Activated T-cell treated with anti-CD3 and anti-CD28 coated beads, Interleukin-2, amount 50 U/mL, for 4 hours (primary cell): ENCODE measurements at places on chromosomes 5 and 9.

DNA sequence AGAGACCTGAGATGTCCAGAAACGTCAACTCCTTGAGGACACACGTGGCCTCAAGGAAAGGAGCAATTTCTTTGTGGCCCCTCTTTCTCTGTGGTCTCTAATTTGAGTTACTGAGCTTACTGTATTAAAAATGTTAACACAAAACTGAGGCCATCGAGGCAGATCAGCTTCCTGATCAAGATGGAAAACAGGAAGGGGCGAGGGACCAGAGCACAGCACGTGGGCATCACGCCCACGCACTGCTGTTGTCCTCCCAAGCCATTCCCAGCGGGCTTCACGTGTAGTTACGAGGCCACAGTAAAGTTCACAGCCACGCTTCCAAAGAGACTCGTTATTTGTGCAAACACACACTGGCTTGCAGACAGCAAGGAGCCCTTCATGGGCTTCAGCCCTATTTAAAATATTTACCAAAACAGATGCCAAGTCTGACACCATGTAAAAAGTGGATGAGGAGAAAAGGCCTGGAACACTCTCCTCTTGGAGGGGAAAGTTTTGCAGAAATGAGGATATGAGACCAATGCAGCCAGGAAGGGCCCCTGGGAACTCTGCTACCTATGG is 149.5 kb downstream of the ROR2 start:
- no peak for DNase-seq

GRCh38 chr5:54520940-54521339 is 3.4 kb downstream of the SNX18 start:
- DNase-seq: no peak

GRCh38 chr9:9283159-9283986 is 1329.4 kb downstream of the PTPRD start:
- DNase-seq: no peak

- DNase-seq: no peak
These were observed 20.3 kb upstream of the RNF180 start for GRCh38 chr5:64145216-64145895.

DNA sequence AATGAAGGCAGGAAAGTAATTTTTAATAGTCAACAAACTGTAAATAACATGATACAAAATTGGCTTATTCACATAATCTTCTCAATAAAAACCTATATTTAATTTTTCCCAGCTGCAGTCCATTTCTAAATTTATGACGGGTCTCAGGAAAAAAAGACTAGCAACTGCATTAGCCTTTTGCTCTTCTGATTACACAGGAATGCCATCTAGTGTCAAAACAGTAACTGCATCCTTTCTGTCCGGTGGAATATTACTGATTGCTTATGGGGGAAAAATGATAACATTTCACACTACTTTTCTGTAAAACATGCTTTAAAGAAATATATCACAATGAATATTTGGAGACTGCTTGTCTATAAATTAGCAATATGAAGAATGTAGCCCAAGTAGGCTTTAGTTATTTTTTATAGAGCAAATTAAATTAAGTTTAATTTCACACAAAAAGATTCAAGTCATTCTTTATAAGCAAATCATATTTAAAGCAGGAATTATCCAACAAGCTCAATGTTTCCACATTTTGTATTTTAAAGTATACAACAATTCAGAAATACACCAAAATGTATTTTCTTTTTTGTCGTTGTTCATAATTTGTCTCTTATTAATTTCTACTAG is 534.7 kb downstream of the CDH10 start:
- DNase-seq: no peak

- no peak for DNase-seq
These were observed 42.8 kb upstream of the RAD23B start for GRCh38 chr9:107240260-107240659.

DNA sequence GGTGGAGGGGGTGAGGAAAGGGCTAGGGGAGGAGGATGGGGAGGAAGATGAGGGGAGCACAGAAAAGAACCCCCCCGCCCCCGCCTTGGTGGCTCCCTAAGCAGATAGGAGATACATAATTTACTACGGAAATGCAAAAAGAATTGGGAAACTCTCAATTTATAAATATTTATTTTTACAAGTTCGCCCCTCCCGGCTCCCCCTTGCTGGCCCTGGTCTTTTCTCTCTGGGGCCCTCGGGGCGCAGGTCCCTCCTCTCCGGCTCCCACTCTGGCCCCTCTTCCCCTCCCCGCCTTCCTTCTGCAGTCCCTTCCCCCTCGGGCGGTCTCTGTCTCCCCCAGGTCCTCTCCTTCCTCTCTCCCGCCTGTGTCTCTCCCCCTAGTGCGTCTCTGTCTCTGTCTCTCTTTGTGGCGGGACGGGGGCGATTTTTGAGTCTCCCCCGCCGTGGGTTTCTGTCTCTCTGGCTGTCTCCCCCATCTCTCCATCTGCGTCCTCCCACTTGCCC is 173.6 kb upstream of the IER5L start:
- no peak for DNase-seq
